ENCODE measurements at places on chromosomes 11 and 22.

- DNase-seq: no peak
These were observed 541.4 kb upstream of the CCDC90B start for GRCh38 chr11:83827520-83827919.

DNA sequence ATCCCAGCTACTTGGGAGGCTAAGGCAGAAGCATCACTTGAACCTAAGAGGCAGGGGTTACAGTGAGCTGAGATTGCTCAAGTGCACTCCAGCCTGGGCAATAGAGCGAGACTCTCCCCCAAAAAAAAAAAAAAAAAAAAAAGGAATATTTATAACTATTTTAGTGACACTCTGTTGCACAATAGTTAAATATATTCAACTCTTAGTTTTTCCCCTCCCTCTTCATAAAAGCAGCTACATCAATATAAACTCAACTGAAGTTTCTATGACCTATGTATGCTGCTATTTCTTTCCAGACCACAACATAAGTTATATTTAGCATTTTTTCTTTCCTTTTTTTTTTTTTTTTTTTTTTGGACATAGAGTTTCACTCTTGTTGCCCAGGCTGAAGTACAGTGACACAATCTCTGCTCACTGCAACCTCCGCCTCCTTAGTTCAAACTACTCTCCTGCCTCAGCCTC is 19.2 kb downstream of the CELF1 start:
- no peak for DNase-seq

DNA sequence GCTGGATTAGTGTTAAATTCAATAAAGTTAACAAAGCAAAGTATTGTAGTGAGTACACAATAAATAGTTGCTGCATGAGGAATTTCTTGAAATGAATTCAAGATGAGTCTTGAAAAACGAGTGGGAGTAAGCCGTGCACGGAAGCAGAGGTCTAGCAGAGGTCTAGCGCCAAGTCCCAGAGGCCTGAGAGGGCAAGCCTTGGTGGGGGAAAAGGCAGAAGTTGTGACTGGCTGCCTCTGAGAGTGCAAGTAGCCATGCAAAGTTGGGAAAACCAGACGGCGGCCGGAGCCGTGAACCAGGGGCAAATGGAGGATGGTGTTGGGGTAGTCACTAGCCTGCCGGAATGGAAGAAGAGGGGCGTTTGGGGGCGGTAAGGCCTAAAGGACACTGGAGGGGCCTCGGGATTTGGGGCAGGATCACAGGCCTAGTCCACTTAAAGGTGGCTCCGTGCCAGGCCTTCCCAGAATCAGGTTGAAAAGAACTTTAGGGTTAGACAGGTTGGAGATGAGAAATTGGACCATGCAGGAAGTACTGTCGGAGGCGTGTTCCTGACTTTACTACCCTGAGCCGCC is 379 bp upstream of the SLC3A2 start:
- no peak for DNase-seq

DNA sequence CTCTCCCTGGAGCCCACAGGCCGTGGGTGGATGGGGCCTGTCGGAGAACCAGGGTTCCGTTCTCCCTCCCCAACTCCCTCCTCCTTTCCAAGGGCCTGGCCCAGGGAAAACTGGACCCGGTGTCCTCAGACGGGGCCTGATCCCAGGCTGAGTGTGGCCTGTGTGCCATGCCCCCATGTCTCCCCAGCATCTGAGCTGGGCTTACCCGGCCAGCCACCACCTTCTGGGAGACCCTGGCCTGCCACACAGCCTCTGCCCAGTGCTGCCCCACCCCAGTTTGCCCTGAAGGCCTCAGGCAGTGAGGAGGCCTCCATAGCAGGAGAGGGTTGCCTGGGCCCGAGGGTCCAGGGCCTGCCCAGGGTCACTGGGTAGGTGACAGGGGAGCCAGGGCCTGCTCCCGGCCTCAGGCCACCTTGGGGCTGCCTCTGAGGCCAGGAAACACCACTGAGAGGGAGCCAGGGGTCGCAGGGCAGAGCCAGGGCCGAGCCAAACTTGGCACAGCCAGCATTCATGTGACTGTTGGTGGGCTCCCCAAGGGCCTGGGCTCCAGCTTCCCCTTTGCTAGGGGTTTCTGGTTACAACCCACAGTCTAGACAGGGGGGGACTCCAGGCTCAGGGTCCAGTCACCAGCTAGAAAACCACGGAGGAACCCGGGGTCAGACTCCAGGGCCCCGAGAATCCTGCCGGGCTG is 590 bp upstream of the IFITM10 start:
- no peak for DNase-seq

DNA sequence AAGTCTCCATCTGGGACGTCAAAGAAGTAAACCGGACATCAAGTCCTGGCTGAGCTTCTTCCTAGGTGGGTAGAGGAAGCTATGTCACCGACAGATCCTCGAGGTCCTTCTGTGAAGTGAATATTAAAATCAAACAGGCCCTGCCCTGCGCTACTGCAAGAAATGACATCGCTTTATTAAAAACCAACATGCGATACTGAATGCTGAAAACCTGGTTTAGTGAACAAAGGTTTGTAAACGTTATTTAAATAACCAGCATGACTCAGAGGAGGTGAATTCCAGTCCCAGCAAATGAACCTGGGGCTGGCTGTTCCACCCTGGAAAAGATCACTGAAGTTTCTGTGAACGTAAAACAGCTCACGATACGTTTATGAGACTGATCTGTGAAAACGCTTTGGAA is 645 bp downstream of the RTCB start:
- no peak for DNase-seq

DNA sequence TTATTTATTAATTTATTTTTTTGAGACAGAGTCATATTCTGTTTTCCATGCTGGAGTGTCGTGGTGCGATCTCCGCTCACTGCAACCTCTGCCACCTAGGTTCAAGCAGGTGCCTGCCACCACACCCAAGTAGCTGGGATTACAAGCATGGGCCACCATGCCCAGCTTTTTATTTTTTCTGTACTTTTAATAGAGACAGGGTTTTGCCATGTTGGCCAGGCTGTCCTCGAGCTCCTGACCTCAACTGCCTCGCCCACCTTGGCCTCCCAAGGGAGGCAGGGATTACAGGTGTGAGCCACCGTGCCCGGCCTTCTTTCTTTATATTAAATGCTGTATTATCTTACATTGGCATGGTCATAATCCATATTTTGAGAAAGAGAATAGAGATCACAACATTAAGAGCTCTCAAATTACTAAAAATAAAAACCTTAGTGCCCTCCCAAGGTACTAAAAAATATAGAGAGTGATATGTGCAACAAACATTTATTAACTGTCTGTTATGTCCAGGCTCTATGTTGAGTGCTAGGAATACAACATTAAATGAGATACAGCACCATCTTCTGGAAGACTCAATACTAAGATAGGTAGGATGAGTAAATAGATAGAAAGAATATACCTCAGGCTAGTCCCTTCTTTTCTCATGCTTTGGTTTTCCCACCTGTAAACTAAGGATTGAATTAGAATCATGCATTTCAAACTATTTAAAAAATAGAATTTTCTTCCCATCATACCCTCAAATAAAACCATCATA is 84.1 kb downstream of the BBOX1 start:
- no peak for DNase-seq

DNA sequence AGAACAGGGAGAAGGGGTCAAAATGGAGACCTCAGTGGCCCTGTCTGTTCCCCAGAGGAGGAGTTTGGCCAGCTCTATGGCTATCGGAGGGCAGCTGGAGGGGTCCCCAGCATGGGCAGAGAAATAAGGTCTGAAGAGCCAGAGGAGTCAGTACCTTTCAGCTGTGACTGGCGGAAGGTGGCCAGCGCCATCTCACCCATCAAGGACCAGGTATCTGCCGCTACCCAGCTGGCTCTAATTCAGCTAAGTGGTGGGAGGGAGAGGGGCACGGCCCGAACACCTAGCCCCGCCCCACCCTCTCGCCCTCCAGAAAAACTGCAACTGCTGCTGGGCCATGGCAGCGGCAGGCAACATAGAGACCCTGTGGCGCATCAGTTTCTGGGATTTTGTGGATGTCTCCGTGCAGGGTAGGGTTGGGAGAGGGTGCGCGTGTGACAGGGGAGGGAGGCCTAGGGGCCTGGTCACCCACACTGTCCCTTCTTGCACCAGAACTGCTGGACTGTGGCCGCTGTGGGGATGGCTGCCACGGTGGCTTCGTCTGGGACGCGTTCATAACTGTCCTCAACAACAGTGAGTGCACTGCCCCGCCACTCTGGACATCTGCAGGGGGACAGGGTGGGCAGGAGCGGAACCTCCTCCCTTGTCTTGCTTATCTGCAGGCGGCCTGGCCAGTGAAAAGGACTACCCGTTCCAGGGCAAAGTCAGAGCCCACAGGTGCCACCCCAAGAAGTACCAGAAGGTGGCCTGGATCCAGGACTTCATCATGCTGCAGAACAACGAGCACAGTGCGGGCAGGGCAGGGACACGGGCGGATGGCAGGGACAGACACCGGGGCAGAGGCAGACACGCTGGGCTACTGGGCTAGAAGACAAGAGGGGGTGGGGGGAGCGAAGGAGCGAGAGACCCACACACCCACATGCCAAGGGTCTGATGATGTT is 2.8 kb downstream of the CTSW start:
- no peak for DNase-seq

DNA sequence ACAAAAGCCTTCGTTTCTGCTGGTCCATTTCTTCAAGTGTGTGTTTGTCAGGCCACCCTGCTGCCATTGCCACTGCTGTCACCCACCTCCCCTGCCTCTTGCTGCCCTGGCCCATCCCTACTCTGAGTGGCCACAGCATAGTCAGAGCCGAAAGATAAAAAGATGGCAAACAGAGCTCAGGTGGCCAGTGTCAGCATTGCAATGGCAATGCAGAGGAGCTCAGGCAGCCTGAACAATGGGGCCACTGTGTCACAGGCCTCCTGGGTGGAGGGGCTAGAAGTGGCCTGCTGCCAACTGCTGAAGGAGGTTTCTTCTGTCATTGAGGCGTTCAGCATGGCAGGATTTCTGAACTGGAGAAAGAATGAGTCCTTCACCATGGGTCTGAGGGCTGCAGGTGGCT is 137.1 kb downstream of the CSNK2A3 start:
- DNase-seq: no peak

GRCh38 chr22:49413551-49413950 is 414.1 kb downstream of the BRD1 start:
- DNase-seq: no peak

DNA sequence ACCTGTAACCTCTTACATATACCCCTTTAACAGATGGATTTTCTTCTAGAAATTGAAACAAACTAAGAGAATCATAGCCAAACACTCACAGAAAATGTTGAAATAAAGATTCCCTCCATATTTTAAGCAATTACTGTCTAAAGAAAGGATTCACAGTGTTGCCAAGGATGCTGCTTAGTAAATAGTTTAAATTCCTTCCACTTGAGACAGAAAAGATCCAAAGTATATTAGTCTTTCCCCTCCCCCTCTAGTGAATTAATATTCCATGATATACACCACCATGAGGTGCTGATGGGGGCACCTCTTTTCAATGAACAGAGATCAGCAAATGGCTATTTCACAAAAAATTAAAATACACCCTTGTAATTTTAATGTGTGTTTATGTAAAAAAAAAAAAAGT is 186.8 kb downstream of the SOX6 start:
- DNase-seq: no peak

DNA sequence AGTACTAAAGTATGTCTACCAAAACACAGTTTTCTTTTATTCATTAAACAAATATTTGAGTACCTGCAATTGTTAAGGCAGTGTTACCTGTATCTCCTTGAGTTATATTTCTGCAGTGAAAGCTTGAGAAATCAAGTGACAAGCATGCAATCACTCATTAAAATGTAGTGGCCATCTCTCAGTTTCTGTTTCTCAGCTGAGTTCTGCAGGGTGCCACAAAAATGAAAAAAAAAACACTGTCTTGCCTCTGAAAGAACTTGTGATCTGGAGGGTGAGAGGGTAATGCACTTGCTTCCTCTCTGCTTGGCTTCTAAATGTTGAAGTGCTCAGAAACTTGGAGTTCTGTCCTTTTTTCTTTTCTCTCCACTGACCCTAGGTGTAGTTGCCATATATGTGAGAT is 6.8 kb downstream of the QSER1 start:
- no peak for DNase-seq

DNA sequence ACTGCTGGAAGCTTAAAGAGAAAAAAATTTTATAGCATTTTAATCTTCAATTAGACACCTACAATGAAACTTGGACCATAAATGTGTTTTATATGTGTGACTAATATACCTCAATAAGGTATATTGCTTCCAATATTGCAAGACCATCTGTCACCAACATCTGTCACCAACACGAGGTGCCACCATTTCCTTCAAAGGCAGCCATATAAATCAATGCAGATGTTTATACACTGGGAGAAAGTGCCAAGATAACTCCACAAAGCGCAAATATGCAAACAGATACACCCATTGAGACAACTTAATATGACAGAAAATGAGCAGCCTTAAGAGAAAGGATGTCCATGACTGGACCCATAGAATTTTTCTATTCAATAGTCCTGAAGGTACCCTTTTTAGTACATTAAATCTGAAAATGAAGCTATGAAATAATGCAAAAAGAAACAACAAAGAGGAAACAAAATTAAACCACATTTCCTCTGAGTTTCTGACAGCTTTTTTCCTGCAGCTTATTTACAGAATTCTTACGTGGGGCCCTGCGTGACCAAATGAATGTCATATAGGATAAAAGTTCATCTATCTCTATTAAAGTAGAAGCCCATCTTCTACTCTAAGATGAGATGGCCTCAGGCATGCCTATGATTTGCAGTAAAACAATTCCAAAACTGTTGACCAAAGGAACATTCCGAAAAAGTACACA is 12.5 kb downstream of the MPZL3 start:
- DNase-seq: no peak

DNA sequence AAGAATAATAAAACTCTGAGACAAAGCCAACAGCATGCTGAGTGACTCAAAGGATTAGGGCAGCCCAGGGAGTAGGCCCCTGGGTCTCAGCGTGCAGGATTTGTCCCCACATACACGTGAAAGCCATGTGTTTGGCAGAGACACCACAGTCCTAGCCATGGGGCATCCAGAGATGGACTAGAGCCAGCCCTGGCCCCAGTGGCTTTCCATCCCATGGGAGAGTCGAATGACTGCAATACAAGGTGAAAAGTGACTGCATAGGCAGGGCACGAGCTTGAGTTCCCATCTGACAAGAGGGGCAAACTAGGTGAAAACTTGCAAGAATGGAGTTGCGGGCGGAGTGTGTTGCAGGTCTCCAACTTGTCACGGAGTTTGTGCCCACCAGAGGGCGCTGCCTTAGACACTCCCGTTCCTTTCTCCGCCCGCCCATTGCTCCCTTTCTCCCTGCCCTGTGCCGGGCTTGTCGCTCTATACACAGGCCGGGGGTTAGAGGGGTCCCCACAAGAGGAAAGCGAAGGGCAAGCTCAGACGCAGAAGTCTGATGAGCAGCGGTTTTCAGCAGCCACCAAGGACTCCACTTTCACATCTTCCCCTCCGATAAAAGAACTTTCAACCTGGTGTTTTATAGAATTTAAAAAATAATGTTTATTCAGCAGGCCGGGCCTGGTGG is 24.2 kb downstream of the TSKU start:
- no peak for DNase-seq
